ENCODE measurements at places on chromosomes 2 and 18.

DNA sequence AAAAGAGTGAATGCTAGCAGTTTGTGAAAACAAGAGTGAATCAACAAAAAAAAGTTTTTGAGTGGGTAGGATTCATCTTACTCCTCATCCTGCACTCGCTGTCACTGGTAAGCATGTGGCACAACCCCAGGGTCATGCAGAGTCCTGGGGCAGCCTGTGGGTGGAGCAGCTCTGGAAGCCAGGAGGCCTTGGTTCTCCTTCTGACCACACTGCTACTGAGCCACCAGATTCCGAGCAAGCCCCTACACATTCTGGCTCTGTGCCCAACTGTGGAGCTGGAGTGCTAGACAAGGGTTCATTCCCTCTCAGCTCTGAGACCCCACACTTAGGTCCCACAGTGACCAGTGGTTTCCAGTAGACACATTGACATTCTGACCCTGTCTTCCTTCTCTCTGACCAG, 670.6 kb downstream of the BCL11A start:
- no peak for DNase-seq

DNA sequence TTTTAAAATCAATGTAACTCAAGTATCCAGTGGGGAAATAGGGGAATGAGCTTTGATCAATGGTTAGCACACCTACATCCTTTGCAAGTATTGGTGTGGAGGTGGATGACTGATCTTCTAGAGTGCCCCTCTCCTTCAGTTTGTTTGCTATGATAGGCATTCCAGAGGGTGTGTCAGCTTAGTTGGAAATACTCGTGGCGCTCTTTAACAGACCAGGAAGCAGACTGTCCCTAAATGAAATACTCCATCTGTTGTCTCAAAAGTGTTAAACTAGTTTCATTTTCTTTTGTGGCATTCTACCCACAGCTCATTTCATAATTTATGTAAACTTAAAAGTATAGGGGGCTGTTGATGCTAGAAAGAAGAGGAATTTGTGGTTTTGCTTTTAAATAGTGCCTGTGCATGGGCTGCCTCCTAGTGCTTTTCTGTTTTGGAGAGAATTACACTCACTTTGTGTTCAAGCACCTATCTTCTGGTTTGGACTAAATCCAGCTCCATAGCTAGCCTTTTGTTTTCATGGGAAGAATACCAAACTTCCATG, 66.2 kb downstream of the STAT1 start:
- no peak for DNase-seq

DNA sequence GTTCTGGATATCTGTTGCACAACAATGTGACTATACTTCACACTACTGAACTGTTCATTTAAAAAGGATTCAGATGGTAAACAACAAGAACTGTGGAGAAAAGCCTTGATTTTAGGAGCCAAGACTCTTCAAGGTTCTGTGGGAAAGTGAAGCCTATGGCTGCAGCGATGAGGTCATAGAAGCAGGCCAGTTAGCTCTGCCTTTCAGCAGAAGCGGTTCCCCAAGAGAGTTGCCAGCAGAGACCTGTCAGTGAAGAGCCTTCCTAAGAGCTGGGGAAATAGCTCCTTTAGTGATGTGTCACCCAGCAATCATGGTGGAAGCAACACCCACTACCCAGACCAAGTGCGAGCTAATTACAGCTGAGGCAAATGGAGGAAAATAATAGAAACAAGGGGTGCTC, 346.5 kb upstream of the ETAA1 start:
- no peak for DNase-seq

DNA sequence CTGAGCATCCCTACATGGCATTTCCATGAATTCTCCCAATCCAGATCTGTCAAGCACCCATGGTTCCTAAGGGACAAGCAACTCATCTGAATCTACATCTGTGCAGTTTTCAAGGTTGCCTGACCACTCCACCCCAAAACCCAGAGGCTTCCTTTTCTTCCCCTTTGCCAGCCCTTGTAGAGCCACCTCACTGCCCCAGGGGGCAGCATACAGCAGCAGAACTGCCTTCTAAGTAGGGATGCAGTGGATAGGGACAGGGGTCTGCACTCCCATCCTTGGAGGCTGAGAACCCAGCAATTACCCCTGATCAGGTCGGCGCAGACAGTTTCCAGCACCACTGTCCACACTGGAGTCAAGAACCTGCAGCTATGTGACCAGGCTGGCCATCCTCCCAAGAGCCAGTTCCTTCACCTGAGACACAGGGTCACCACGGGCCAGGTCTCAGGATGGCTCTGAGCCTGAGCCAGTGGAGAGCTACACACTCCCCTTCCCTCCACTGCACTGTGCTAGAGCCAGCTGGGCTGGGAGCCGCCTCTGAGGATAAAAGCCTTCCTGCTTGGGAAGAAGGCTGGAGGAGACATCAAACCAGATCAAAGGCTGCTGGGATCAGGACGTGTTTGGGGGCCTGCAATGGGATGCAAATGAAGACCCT, 283.1 kb downstream of the CELF4 start:
- no peak for DNase-seq

DNA sequence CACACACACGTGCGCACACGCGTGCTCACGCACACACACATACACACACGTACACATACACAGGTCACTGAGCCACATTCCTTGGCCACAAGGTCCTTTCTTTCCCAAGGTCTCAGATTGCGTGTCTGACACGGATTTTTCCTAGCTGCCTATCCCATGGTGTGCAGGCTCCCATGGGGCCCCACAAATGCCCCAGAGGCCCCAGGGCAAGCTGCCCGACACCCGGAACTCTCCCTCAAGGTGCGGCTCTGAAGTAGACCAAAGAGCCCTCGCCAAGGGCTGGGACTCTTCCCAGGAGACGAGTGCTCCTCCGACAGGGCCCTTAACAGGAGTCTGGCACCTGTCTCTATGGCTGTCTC, 46.7 kb downstream of the SDC1 start:
- no peak for DNase-seq

- DNase-seq = no peak
Observed at GRCh38 chr2:17052001-17052400, 386.4 kb upstream of the CYRIA start.

GRCh38 chr2:86488561-86489250, 47.5 kb downstream of the KDM3A start:
- no peak for DNase-seq

GRCh38 chr2:217274578-217274977, 414.7 kb upstream of the TNP1 start:
- DNase-seq = no peak

DNA sequence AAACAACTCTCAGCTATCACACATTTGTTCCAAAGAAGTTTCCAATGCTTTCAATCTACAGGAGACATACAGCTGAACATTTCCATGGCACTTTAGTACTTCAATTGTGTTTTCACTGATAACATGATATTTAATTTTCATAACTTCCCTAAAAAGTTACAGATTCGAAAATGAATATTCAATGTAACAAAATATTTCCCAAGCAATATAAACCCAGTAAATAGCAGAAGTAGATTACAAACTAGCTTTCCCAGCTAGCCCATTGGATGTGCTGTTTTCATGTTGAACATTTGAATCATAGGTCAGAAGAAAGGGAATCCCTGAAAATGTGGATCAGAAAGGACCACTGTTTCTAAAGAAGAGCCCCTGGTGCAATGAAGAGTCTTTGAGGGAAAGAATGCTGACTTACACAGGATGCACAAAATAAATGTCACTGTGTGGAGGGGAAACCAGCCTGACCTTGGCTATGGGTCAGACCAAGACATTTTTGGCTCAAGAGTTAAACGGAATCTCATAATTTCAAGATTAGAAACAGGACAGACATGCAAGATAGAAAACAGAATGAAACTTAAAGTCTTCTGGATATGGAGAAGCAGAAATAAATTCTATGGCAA, 22.5 kb downstream of the CYTIP start:
- no peak for DNase-seq

DNA sequence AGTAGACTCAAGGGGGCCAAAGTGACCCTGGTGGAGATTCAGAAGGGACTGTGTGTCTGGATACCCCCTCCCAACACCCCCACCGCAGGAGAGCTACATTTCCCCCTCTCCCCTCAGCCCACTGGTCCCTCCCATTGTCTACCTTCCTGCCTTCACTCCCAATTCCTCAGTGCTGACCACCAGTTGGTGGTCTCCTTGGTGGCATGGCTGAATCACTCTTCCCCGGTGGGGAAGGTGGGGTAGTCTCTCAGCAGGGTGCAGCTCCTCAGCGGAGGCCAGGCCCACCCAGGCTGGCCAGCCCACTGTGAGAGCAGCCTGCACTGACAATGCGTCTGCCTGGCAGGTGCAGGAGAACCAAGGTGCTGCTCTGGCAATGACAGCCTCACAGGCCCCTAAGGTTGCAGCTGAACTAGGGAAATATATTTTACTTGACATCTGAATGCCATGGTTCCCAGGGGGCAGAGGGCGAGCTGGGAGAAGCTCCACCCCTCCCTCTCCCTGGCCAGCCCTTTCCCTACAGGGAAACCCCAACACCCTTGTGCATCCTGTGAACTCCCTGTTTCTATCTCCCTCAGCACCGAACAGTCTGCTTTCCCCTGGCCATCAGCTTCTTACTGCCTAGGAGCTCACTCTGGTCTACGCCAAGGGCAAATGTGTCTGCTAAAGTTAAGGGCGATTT, 62.6 kb upstream of the PAX8 start:
- no peak for DNase-seq

GRCh38 chr18:29188760-29189159, 1011.8 kb upstream of the CDH2 start:
- no peak for DNase-seq

DNA sequence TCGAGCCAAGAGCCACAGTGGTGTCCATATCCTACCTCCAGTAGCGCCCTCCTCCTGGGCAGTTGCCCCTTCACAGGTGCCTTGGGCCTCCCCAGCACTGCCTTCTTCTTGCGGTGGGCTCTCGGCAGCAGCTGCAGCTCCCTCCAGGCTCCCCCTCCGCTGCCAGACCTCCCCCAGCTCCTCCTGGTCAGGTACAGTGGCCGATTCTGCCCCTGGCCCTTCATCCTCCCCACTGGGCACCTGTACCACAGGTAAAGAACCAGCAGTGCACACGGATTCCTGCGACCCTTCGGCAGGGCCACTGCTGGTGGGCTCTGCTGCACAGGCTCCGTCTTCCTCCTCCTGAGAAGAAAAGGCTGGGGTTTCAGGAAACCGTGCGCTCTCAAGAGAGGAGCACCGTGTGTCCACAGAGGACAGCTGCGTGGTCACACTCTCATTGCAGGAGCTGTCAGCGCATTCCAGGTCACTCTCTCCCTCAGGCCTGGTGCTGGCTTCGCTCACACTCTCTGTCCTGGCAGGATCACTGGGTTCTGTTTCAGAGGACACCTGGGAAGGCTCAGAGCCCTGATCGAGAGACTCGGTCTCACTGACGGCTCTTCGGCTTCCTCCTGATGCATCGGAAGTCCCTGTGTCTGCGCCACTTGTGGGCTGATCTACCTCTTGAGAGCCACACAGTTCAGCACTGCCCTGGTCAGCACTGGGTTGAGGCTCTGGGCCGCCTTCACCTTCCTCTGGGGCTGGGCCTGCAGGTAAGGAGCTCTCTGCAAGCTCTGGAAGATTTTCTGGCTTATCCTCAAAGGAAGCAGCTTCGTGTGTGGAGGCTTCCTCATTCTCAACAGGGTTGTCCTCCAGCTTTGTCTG, 147.4 kb upstream of the STK17B start:
- DNase-seq = no peak

DNA sequence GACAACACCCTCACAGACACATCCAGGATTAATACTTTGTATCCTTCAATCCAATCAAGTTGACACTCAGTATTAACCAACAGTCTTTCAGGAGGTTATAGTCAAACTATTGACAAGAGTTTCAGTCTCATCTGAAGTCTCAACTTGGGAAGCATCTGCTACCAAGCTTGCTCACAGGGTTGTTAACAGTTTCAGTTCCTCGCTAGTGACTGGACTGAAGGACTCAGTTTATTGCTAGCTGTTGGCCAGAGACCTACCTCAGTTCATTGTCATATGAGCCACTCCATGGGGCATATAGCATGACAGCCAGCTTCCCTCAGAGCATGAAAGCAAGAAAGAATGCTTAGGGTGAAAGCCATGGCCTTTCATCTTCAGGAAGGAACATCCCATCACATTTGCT, 228.6 kb downstream of the EPHA4 start:
- no peak for DNase-seq

Measured in activated effector memory CD4-positive, alpha-beta T cell treated with anti-CD3 and anti-CD28 coated beads, Interleukin-2, amount 50 U/mL, for 16 hours (primary cell).